ENCODE measurements at places on chromosomes 11 and 22.

- H3K36me3 ChIP-seq = peaks cover 4% of the 10 kb centered on the region
- H3K4me3 ChIP-seq = peak overlapping the region; percentile 41
- no peak for DNase-seq
- peak overlapping the region; percentile 49 for H3K27ac ChIP-seq
- H3K4me1 ChIP-seq = peaks cover 90% of the 10 kb centered on the region
Measured at GRCh38 chr11:128734103-128734831, 40.4 kb downstream of the FLI1 start.

DNA sequence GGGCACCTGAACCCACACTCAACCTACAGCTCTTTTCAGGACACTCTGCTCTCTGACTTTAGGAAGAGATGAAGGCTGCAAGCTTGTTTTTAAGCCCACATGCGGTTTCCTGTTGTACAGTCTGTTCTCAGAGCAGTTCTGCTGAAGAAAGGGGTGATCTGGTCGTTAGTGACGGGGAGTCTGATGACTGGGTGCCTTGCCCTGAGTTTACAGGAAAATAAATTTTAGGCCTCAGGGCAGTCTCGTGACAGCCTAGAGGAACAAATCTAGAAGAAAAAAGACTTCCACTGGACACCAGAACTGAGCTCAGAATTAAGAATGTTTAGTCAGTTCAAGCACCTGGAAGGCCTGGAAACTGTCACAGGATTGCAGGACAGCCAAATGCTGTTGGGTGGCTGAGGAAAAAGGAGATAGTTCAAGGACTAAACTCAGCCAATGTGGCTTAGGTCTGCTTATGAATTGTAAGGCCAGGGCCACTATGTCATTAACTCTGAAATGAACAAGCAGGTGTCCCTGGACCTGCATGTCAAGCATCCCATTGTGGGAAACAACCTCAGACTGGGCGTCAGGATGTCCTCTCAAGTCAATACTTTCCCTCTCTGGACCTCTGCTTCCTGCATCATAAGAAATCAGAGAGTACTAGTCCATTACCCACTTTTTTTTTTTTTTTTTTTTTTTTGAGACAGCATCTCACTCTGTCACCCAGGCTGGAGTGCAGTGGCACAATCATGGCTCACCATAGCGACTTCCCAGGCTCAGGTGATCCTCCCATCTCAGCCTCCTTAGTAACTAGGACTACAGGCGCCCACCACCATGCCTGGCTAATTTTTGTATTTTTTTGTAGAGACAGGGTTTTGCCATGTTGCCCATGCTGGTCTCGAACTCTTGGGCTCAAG is 5.7 kb downstream of the PIK3IP1 start:
- H3K27me3 ChIP-seq = no peaks in the 10 kb centered on the region
- DNase-seq = peak; percentile 76
- H3K27ac ChIP-seq = peak overlapping the region; percentile 93

DNA sequence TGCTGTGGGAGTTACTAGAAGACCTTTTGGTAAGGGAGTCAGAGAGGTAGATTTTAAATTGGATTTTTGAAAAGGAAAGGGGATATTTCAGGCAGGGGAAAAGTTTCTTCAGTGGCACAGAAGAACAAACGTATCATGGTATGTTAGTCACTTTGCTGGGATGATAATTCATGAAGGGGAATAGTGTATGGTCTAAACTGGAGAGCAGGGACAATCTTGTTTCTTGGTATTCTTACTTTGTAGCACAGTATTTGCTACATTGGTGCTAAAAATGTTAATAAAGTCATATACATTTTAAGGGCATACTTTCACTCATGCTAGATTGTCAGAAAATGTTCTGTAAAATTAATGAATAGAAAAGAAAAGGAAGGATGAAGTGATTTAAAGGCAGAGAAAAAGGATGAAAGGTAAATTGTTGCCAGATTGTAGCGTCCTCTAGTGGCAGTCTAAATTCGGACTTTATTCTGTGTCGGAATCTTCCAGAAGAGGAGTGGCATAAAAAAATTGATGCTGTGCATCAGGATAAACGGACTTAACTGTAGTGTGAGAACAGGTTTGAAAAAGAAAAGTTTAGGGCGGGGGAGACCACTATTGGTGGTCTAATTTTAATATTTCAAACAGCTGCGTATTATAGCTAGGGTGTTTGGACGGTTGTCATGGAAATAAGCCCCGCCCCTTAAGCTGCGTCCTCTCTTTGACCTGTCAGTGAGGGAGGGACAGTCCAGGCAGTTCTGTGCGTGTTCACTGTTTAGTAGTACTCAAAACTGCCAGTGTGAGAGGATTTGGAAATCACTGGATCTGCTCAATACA is at the start of gene BCO2:
TSS of gene BCO2 (plus strand) at position 724 of the 810 bp plus-strand sequence. CDS start 90 bp downstream, outside the sequence.
- H3K4me1 ChIP-seq = no peaks in the 10 kb centered on the region
- H3K27ac ChIP-seq = no peak within 1 kb of the TSS
- DNase-seq = peak; percentile 1
- no peaks in the 10 kb centered on the region for H3K27me3 ChIP-seq
- H3K36me3 ChIP-seq = no peaks in the 10 kb centered on the region

DNA sequence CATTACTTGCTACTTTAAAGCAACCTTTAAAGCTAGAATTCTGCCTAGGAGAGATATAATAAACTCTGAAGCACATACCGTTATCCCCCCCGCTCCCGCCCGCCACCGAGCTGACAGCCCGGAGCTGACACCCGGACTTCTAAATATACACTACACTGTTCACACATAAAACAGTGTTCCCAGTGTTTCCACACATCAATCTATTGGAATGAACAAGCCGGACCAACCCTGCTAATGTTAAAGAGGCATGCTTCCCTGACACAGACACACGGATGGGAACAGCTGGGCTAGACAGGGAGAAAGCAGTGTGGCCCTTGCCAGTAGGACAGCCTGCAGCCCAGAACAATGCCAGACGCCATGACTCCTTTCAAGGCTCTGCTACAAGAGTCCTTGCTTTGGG is 108.4 kb upstream of the CSNK2A3 start:
- no peaks in the 10 kb centered on the region for H3K36me3 ChIP-seq
- no peak overlapping the region for H3K27ac ChIP-seq
- no peaks in the 10 kb centered on the region for H3K4me1 ChIP-seq
- no peak overlapping the region for H3K4me3 ChIP-seq

GRCh38 chr11:114087025-114087424 is 27.5 kb downstream of the ZBTB16 start:
- no peaks in the 10 kb centered on the region for H3K27me3 ChIP-seq
- H3K36me3 ChIP-seq = no peaks in the 10 kb centered on the region
- no peak for DNase-seq
- peak overlapping the region; percentile 20 for H3K27ac ChIP-seq

GRCh38 chr11:69939551-69940245 is 120.5 kb upstream of the FGF3 start:
- H3K27me3 ChIP-seq = peaks cover 47% of the 10 kb centered on the region
- H3K27ac ChIP-seq = no peak overlapping the region
- DNase-seq = no peak
- no peaks in the 10 kb centered on the region for H3K4me1 ChIP-seq
- no peaks in the 10 kb centered on the region for H3K36me3 ChIP-seq
- no peak overlapping the region for H3K4me3 ChIP-seq

DNA sequence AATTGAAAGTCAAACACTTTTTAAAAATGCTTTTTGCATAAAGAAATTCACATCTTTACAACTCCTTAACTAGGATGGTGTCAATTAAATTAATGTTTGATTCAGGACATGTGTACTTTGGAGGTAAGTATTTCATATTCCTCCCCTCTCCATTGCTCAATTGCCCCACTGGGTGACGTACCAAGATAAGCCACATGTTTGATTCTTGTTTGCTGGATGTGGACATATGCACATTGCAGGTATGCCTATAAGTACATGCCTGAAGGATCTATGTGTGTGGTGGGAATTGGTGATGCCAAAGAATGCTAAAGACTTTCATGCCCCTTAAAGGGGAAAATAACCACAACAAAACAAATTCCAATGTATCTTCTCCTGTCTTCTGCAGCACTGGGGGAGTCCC is 5.8 kb downstream of the CD44 start:
- H3K4me1 ChIP-seq = peaks cover 60% of the 10 kb centered on the region
- peaks cover 42% of the 10 kb centered on the region for H3K36me3 ChIP-seq

- H3K27ac ChIP-seq = no peak overlapping the region
- no peak overlapping the region for H3K4me3 ChIP-seq
- H3K27me3 ChIP-seq = peaks cover 28% of the 10 kb centered on the region
- no peaks in the 10 kb centered on the region for H3K4me1 ChIP-seq
- no peaks in the 10 kb centered on the region for H3K36me3 ChIP-seq
Measured at GRCh38 chr11:46162700-46163099, 41.4 kb upstream of the PHF21A start.

DNA sequence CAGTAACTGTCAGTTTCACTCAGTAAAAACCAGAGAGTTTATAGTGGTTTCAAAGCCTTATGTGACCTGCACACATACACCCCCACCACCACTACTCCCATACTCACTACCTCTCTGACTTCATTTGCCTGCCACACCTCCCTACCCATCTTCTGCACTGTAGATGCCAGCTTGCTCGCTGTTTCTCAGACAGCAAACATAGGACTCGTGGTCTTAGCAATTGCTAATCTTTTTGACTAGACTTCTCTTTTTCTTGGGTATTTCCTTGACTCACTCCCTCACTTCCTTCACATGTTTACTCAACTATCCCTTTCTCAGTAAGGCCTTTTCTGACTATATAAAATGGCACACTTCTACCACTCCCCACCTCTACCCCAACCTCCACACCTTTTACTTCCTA is 27.8 kb downstream of the CEP295 start:
- no peak overlapping the region for H3K4me3 ChIP-seq
- H3K36me3 ChIP-seq = peaks cover 52% of the 10 kb centered on the region
- H3K4me1 ChIP-seq = no peaks in the 10 kb centered on the region
- H3K27ac ChIP-seq = no peak overlapping the region
- H3K27me3 ChIP-seq = no peaks in the 10 kb centered on the region
- no peak for DNase-seq

DNA sequence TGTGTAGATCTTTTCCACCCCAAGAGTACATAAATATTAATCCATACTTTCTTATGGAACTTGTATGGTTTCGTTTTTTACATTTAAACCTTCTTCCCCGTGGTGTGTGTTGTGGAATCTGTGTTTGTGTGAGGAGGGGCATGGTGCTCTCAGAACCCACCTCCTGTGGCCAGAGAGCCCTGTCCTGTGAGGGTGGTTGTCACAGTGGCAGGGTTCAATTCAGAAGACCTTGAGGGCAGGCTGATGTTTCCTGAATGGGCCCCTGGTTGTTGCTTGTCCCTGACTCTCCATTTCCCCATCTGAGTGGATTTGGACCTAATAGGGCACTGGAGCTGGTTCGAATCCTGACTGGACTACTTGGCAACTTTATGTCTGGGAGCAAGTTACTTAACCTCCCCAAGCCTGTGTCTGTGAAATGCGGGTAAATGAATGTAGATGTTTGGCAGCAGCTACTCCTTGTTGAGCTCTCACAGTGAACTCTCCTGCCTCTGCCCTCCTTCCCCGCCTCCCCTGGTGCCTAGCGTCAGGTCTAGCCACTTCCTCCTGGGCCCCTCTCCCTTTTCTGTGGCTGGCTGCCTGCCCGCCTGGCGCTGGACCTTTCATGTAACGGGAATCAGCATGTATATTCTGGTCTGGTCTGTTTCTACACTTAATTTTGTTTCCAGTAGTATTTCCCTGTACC is 7.3 kb downstream of the NEAT1 start:
- peak overlapping the region; percentile 95 for H3K27ac ChIP-seq
- peak; percentile 40 for DNase-seq

- no peaks in the 10 kb centered on the region for H3K4me1 ChIP-seq
- no peaks in the 10 kb centered on the region for H3K27me3 ChIP-seq
- no peak overlapping the region for H3K27ac ChIP-seq
- no peaks in the 10 kb centered on the region for H3K36me3 ChIP-seq
- DNase-seq = no peak
Measured at GRCh38 chr11:106276859-106277436, 199.5 kb downstream of the AASDHPPT start.

DNA sequence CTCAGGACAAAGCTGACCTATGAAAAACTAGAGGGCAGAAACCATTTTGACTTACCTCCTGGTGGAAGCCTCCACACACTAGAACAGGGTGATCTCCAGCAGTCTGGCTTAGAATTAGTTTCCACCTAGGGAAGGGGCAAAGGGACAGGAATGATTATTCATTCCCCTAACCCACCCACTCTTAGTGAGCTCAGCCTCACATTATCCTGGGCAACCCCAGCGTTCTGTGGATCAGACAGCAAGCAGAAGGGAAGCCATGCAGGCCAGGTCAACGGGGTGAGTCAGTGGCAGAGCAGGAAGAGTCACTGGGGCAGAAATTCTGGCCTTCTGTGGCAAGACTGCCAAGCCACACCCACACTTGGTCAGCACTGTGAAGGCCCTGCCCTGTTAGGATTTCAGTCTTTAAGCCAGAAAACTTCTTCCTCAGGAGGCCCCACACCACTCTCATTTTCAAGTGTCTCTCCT is 10.5 kb downstream of the NUMA1 start:
- H3K36me3 ChIP-seq = peaks cover 5% of the 10 kb centered on the region
- no peaks in the 10 kb centered on the region for H3K27me3 ChIP-seq
- H3K27ac ChIP-seq = peak overlapping the region; percentile 10
- H3K4me3 ChIP-seq = no peak overlapping the region

GRCh38 chr11:128477278-128477677 is 110.1 kb downstream of the ETS1 start:
- DNase-seq = no peak
- H3K27ac ChIP-seq = peak overlapping the region; percentile 96
- peak overlapping the region; percentile 6 for H3K4me3 ChIP-seq
- no peaks in the 10 kb centered on the region for H3K27me3 ChIP-seq
- peaks cover 80% of the 10 kb centered on the region for H3K4me1 ChIP-seq

GRCh38 chr11:12528487-12528886 is 145.7 kb upstream of the TEAD1 start:
- DNase-seq = no peak
- H3K4me3 ChIP-seq = no peak overlapping the region
- no peaks in the 10 kb centered on the region for H3K36me3 ChIP-seq
- H3K27me3 ChIP-seq = no peaks in the 10 kb centered on the region
- H3K4me1 ChIP-seq = no peaks in the 10 kb centered on the region
- H3K27ac ChIP-seq = no peak overlapping the region

- H3K4me3 ChIP-seq = no peak overlapping the region
- peak overlapping the region; percentile 99 for H3K27ac ChIP-seq
- H3K27me3 ChIP-seq = no peaks in the 10 kb centered on the region
- peaks cover 8% of the 10 kb centered on the region for H3K36me3 ChIP-seq
- DNase-seq = no peak
Measured at GRCh38 chr22:20464912-20465758, 27.5 kb upstream of the SCARF2 start.
